Fibroblast of the aortic adventitia (primary cell): ENCODE measurements at places on chromosomes 1 and 21.

- DNase-seq: no peak
These were observed 16.6 kb downstream of the IPO9 start for GRCh38 chr1:201845331-201846083.

GRCh38 chr1:154975409-154976059 is 1.1 kb downstream of the CKS1B start:
- peak; percentile 64 for DNase-seq

DNA sequence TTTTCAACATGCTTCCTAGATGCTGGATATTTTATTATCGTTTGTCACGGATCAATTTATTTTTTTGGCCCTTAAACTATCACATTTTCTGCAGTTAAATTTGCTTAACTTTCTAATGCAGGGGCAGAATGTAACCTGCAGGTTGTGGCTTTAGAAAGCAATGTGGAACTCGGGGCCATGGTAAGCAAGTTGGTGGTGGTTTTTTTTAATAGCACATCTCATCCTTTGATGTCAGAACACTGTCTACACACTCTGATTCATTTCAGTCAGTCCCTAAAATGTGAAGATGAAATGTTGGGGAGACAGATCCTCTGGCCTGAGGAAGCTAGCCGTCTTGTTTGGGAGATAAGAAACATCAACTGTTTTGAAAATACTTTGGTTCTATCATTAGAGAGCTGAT is 89.5 kb downstream of the GALNT2 start:
- DNase-seq: no peak

DNA sequence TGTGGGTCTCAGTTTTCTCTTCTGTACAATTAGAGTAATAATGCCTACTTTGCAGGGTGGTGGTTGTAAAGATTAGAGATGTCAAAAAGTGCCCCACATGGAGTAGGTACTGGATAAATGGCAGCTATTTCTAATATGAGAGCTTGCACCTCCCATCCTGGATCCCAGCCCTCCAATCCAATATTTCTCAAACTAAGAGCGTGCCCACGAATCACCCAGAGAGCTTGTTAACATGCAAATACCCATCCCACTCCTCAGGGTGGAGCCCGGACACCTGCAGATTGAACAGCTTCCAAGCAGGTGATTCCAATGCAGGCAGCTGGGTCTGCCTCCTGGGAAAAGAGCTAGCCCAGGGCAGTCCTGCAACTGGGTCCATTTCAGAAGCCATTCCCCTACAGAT is 33.0 kb downstream of the LRRN2 start:
- DNase-seq: no peak

GRCh38 chr1:91201694-91202093 is 179.9 kb upstream of the ZNF644 start:
- no peak for DNase-seq

DNA sequence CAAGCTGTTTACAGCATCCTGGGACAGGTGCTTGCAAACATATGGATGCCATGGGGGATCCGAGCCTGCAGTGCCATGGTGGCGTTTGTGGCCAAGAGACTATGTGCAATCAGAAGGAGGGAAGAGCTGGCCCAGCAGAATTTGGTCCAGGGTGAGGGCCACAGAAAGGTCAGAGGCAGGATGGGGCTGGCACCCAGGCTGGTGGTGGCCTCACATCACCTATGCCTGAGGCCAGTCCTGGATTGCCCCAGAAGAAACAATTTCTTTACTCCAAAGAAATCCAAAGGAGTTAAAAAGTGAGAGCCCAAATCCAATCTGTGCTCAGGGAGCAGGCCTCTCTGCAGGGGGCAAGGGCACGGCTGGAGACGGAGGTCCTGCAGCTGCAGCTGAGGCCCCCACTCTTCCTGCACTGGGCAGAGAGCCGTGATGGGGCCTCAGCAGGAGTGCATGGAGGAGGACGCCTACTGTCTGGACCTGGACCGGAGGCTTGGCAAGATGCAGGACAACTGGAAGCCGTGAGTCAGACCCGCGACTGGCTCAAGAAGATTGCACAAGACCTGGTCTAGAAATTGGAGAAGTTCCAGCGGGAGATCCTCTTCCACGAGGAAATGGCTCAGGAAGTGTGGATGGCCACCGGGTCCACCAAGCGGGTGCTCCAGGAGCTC is 163.5 kb downstream of the RYR2 start:
- no peak for DNase-seq

DNA sequence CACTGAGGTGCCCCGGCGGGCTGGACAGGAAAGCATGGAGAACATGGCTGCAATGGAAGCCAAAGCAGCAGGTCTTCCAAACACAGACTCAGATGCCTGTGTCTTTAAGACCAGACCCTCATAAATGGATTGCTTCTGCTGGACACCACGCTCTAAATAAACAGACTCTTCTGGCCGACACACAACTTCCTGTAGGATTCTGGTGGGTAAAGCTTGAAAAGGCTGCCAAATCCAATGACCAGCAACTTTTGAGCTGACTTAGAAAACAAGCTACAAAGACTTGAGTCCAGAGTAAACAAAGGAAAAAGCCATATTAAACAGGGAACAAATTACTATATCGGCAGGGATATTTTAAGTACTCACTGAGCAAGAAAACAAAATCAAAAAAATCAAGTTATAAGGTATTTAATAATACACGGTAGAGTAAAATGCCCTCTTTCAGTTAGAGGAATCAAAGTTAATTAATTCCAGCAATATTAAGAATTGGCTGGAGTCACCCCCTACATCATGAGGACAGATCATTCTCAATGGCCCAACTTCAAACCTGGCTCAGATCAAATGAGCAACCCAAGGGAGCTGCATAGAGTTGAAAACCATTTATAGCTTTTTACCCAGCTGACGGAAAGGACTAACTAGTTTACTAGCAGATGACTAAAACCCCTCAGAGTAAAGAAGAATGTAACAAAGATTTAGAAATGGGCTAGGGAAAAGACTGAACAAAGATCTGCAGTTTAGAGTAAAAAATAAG is 102.4 kb downstream of the TGFBR3 start:
- peak; percentile 87 for DNase-seq
